ENCODE measurements at places on chromosomes 6 and 20. TPM values are rescaled to one million over a fixed set of nuclear protein-coding genes. Genes with fewer than 3 reads are reported as not detected.

- DNase-seq, result no peak
Measured at GRCh38 chr6:27873021-27873940, 38.9 kb downstream of the OR2B2 start.

DNA sequence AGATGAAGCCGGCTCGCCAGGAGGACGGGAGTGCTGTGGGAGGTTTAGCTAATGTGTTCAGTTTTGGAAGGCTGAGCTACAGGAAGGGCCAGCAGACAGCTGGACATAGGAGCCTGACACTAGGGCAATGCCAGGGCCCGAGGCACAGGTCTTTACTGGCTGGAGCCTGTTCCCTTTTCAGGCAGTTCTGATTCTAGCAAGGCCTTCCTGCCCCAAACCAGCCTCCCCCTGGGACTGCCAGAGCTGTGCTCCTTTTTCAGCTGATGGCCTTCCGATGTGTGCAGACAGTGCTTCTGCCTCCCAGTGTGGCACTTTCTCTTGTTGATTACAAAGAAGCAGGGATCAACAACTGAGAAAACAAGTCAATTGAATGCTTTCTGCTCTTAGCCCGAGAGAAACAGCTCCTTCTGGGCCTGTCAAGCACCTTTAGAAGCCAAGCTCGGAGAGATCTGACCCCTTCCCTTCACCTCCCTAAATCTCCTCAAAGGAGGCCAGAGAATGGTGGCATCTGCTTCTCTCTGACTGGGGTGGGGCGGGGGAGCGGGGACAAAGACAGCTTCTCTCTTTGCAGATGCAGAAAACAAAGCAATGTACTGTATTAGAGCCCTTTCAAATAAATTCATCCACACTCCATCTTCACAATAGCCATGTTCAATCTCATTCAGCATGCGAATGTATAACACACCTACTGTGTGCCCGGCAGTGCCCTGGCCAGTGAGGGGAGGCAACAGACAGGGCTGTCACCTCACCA is 63.2 kb downstream of the RAB44 start:
- no peak for DNase-seq

GRCh38 chr20:5833309-5833941 is 83.2 kb downstream of the SHLD1 start:
- no peak for DNase-seq

DNA sequence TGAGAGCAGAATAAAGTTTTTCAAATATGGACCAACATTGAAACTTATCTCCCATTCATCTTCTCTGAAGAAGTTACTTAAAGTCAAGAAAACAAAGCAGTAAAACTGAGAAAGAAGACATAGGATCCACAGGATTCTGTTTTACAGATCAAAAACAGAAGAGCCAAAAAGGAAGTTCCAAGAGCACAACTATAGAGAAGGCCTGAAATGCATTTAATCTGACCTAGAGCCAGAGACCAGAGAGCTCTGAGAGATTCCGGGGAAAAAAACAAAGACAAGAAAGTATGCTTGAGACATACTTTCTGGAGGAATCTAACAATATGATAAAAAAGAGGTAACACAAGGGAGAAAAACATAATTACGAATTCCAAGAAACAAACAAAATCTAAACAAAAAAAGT is 26.1 kb downstream of the SRPK1 start:
- no peak for DNase-seq

DNA sequence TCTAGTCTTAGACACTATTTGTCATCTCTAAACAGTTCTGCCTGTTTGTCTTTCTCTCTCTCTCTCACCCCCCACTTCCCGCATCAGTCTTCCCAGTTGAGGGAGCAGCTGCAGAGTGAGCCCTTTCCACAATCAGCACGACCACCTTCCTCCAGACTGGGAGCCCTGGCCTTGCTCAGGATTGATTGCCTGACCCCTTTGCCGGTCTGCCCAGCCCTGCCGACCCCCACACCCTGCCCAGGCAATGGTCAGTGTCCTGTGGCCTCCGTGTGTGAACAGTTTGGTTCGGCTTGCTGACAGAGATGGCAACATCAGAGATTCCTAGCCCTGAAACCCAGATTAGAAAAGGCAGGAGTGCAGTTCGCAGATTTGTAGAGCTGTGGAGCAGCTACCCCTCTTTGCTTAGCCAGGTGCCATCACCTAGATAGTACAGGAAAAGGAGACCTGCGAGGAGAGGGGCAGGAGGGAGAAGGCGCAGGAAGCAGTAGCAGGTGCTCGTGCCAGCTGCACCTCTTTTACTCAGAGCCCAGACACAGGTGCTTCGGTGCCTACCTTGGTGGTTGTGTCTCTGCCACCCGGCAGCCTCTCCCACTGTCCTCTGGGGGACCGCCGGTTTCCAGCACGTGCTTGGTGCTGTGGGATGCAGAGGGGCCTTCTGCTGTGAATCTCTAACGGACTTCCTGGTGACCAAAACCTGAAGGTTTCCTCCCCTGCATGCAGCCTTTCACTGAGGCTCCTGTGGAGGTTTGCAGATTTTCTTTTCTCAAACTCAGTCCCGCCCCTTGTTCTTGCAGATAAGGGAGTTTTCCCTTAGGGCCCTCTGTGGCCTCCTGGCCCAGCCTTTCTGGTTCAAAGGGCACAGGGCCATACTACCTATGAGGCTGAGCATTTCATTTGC is 92.4 kb downstream of the SCML4 start:
- no peak for DNase-seq

DNA sequence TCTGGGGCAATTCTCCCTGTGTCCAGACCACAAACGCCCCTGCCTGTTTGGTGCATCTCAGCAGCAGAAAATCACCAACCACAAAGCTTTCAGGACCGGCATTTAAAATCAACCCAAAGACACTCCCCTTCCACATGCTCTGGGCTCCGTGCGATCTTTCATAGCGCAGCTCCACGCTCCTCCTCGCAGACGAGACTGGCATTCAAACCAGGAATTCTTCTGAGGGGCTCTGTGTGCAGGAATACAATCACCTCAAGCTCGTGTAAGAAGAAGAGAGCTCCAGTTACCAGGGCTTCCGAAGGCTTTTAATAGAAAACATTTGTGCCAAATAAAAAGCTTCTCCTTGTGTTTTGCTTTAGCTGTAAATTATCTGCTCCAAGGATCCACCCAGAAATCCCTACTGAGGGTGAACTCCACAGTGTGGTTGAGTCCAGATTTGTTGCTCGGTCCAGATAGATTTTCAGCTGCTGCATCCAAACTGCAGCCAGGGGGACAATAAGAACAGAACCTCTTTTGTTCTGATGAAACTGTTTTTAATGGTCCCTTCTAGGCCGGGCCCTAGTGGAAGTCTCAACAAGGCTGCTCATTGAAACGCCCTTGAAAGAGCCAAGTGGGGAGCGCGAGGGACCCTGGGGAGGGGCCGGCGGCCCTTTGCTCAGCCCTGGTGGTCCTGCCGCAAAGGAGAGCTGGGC is 16.4 kb upstream of the BMP7 start:
- DNase-seq, result no peak

GRCh38 chr6:106495014-106495413 is 134.3 kb downstream of the RTN4IP1 start:
- no peak for DNase-seq

DNA sequence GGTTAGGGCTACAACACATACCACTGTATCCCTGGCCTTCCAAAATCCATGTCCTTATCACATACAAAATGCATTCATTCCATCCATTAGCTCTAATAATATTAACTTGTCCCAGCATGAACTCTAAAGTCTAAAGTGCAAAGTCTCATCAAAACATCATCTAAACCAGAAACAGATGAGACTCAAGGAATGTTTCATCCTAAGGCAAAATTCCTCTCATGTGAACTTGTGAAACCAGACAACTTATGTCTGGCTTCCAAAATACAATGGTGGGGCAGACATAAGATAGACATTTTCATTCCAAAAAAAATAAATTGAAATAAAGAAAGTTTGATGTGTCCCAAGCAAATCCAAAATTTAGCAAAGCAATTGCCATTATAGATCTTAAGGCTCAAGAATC is 257.4 kb downstream of the HTR1B start:
- no peak for DNase-seq

- no peak for DNase-seq
Measured at GRCh38 chr6:41358503-41358902, 23.1 kb downstream of the NCR2 start.

- no peak for DNase-seq
Measured at GRCh38 chr6:84409911-84410310, 182.5 kb upstream of the CEP162 start.

- no peak for DNase-seq
Measured at GRCh38 chr6:109783250-109783986, 92.3 kb downstream of the FIG4 start.

DNA sequence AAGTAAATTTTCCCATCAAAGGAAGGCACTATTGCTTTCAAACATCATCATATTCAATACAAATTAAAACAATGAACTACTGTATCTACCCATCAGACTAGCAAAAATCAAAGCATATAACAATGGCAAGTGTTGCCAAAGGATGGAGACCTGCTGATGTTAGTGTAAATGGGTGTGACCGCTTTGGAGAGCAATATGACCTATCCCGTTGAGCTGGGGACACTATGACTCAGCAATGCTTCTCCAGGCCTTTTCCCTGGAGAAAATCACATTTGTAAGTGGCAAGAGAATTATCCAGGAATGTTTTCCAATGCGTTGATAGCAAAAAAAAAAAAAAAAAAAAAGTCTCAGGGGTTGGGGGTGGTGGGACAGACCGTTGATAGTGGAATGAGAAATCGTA is 46.1 kb downstream of the PHACTR3 start:
- DNase-seq, result no peak

The PNPLA1 gene
- total RNA-seq, result not detected

The DNAAF9 gene
- 10.5 TPM for total RNA-seq

The OR12D2 gene
- not detected for total RNA-seq

The LCA5 gene
- 4.6 TPM for total RNA-seq

DNA sequence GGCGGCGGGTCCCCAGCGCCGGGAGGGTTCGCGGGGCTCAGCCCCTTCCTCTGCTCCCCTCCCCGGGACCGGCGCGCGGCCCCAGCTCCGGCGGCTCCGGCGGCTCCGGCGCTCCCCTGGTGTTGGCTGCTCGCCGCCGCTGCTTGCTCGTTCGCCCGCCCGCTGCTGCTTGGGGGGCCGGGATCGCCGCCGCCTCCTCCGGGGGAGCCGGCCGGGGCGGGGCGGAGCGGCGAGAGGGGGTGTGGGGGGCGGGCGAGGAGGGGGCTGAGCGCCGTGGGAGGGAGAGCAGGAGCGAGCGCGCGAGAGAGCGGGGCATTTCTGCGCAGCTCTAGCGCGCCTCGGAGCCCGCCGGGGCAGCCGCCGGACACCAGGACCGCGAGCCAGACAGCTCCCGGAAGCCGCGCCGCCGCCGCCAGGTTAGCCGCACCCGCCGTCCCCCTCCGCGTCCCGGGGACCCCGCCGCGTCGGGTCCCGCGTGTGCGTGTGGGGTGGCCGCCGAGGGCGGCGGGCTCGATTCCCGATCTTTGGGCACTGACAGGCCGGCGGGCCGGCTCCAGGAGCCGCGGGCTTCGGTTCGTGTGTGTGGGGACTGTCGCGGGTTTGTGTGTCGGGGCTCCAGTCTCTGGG is 62.0 kb upstream of the EPB41L1 start:
- DNase-seq, result no peak

The TSHZ2 gene
- total RNA-seq, result not detected

- DNase-seq, result no peak
Measured at GRCh38 chr6:1686117-1687098, 76.7 kb downstream of the FOXC1 start.

GRCh38 chr6:32178547-32179440 is 589 bp downstream of the RNF5 start:
- no peak for DNase-seq

DNA sequence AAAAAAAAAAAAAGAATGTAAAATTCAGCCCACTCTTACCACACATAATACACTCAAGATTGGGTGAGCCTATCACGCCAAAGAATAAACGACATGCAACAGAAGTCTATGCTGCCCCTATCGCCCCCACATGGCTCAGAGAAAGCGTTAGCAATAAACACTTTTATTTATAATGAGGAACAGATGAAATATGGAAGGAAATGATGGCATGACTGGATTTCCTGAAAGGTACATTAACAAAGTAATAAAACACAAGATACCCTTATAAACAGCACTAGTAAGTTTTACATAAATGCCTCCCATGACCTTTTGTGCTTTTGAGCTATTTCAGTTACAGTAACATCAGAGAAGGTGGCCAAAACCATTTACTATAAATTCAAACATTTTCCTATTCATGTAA is 71.4 kb upstream of the SCAF8 start:
- DNase-seq, result no peak

DNA sequence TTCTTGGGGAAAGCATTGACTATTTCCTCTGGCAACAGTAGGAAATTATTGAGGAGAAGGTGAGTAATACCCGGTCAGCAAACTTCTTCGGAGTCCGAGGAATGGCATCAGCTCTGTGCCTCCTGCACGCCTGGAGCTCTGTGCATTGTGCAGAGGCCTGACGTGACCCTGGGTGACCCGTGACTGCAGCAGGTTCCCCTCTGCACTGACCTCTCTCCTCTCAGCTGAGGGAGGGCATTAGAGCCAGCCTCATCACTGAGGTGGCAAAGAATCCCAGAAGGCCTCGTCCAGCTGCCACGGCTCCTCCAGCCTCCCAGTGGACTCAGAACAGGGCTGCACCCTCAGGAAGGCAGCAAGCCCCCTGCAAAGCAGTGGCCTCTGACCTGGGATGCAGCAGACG is 502.9 kb downstream of the CD83 start:
- peak; percentile 43 for DNase-seq
